ENCODE measurements at places on chromosomes 13 and 19.

GRCh38 chr19:40689339-40690049 lies 957 bp downstream of the NUMBL start:
- no peak for DNase-seq

DNA sequence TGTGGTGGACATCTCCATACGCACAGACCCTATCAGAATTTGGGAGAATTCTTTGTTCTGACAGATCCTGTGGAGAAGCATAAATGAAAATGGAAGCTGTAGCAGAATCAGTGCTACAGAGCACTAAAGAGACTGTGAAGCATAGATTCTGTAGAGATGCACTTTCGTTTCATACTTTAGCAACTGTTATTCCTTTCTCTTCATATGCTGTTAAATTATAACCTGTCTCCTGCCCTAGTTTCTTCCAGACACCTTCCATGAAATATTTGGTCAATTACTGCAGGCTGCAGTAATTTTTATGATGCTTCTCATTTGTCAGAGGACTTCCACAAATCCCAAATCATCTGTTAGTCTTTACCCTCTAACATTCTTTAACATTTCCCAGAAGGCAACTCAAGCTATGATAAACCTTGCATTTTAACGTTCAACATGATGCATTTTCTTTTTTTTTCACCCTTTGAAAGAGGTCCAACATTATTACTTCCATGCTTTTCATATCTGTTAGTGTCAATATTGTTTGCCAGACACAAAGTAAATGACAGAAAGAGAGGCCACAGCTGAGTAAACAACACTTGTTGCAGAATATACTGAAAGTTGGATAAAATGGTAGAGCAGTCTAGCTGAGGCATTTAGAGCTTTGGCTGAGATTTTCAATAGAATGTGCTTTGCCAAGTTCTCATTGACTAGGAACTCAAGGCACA lies 412.7 kb downstream of the LMO7 start:
- DNase-seq = no peak

GRCh38 chr19:17113127-17113785 lies 37.7 kb downstream of the MYO9B start:
- no peak for DNase-seq

DNA sequence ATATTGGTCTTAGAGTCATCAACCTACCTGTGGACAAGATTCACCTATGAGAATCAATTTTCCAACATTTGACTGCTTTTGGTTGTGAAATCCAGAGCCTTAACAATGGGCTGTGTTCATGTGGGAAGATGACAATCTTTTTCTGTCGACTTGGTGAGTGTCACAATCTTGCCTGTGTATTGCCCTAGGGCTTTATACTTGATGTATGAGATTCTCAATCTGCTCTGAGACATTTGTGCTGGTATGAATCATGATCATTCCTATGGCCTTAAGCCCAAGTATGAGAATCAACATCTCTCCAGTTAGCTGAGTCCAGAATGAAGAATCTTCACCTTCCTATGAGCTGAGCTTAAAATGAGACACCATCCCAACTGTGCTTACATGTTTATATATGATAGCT lies 68.7 kb downstream of the ZNF726 start:
- DNase-seq = no peak

- no peak for DNase-seq
Observed at GRCh38 chr19:677201-677600, 1.0 kb downstream of the FSTL3 start.

- no peak for DNase-seq
Observed at GRCh38 chr13:94346261-94347019, 133.0 kb downstream of the DCT start.

DNA sequence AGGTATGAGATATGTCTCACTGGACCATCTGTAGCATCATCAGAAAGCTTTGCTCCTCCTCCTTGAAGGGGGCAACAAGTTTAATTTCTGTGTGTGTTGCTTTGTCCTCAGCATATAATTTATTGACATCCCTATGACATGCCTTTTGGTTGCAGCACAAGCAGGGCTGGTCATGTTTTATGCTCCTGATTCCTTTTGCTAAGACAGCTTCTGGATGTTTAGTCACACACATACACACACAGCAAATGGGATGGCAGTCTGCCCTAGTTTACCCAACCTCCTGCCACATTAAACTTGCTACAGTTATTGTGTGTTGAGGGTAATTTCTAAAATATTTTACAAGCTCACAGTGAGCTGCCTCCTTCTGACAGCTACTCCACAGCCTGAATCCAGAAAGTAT lies 217.9 kb upstream of the RXFP2 start:
- no peak for DNase-seq

DNA sequence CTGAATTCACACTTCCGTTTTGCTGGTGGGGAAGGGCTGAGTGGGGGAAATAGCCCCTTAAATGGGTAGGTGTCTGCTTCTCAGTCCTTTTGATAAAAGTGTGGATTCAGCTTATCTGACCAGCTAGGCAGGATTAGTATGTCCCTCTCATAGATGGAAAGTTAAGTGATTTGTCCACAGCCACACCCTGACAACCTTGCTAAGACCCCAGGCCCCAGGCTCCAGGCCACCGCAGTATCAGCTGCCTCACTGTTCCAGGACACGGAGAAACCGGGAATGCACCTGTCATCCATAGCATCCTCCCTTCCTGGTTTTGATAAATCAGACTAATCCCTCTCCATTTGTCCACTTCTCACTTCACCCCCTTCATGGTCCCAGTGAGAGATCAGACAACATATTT lies 197.7 kb downstream of the USP12 start:
- no peak for DNase-seq

- DNase-seq = no peak
Observed at GRCh38 chr19:3880471-3881271, at the start of gene ATCAY. Gene ATCAY, plus strand, starts transcription at chr19:3880685. Its CDS starts 5,083 bp downstream, at chr19:3885768.

- no peak for DNase-seq
Observed at GRCh38 chr19:56108447-56109195, 12.5 kb downstream of the ZNF787 start.

DNA sequence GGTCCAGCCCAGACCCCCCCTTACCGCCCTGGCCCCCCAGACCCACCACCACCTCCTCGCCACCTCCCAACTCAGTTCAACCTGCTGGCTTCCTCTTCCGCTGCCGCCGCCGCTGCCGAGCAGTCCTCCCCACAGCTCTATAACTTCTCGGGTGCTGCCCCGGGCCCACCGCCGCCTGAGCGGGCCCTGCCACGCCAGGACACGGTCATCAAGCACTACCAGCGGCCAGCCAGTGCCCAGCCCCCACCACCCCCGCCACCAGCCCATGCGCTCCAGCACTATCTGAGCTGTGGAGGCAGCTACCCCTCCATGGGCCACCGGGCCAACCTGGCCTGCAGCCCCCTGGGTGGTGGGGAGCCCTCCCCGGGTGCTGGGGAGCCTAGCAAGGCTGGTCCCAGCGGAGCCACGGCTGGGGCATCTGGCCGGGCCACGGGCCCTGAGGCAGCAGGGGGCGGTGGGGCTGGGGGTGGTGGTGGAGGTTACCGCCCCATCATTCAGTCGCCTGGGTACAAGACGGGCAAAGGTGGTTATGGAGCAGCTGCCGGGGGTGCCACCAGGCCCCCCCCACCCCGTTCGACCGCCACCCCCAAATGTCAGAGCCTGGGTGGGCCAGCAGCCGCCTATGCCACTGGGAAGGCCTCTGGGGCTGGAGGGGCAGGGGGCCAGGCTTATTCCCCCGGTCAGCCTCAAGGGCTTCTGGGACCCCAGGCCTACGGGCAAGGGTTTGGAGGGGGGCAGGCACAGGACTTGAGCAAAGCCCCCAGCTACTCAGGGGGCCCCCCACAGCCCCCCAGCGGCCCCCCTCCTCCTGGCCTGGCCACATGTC lies 4.2 kb downstream of the PRR12 start:
- DNase-seq = no peak

DNA sequence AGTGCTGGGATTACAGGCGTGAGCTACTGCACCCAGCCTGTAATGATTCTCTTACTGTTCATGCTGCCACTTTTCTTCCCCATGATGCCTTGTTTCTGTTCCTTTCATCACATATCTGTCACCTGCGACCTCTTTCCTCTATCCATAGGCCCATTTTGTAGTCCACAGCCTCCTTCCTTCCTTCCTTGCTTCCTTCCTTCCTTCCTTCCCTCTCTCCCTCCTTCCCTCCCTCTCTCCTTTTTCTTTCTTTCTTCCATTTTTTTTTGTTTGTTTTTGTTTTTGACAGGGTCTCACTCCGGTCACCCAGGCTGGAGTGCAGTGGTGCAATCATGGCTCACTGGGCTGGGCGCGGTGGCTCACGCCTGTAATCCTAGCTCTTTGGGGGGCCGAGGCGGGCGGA lies 4.2 kb downstream of the GYS1 start:
- no peak for DNase-seq

DNA sequence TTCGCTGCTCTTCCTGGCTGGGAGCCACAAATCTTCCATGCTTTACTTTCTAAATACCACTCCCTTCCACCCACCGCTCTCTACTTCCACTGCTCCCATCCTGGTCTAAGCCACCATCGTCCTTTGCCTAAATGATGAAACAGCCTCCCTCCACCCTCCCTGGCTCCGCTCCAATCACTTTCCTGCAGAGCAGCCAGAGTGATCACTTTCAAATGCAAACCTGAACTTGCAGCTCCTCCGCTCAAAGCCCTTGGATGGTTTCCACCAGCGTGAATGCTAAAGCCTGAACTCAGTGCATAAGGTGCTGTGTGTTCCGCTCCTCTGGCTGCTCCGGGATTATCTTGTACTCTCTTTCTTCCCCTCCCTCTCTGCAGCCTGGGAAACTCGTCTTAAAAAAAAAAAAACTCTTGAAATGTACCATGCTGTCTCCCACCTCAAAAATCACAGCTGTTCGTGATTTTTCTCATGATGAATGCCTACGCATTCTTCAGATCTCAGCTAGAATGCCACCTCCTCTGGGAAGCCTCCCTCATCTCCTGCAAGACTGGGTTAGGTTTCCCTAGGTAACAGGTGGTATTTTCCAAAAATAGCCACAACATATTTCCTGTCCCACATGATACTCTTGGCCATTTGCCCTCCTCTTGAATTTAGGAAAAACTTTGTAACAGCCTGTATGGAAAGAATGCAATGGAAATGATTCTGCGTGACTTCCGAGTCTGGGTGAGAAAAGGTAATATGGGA lies 3.7 kb upstream of the SIN3B start:
- DNase-seq = no peak

- DNase-seq = no peak
Observed at GRCh38 chr13:19910336-19911072, 47.1 kb upstream of the ZMYM5 start.

DNA sequence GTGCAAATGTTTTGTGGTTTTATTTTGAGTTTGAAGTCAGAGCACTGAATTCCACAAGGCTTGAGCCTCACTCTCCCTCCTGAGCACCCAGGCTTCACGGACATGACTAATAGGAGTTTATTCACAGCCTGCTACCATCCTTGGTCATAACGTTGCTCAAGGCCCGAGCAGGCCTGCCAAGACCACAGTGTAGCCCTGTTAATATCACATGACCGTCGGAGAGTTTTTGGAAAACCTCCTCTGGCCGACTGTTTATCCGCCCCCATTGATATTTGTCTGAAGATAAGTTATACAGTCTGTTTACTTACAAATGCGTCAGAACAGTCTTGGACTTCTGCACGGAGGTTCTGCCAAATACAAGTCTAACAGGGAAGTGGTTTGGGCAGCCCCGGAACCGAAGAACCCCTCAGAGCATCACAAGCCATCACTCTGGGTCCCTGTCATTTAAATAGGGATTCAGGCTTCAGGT lies 89.9 kb downstream of the COL4A2 start:
- no peak for DNase-seq

DNA sequence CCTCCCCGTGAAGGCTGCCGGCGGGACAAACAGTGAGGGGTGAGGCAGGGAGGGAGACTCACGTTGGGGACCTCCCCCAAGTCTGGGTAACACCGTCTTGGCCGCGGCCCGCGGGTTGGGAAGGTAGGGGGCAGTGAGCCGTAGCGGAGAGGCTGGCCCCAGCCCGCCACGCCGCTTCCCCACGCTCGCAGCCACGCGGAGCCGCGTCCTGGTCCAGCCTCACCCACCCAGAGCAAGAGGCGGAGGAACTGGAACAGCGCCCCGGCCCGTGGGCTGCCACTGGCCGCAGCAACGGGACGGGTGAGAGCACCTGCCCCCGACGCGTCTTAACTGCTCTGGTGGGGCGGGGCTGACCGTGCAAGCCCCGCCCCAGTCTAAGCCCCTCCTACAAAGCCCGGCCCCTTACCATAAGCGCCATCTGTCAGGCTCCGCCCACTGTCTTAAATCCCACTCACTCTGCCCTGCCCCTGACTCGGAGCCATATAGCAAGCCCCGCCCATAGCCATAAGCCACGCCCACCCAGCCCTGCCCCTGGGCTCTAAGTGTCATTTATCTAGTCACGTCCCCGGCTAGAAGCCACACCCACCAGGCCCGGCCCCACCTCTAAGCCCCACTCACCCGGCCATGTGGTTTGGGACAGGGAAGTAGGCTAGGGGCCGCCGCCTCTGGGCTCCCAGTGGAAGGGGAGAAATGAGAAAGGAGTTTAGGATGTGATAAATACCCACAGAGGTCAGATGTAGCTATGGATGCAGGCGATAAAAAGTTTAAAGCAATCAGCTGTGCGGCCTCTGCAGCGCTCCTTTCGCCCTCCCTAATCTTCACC lies 2.1 kb upstream of the CCL25 start:
- peak; percentile 69 for DNase-seq

DNA sequence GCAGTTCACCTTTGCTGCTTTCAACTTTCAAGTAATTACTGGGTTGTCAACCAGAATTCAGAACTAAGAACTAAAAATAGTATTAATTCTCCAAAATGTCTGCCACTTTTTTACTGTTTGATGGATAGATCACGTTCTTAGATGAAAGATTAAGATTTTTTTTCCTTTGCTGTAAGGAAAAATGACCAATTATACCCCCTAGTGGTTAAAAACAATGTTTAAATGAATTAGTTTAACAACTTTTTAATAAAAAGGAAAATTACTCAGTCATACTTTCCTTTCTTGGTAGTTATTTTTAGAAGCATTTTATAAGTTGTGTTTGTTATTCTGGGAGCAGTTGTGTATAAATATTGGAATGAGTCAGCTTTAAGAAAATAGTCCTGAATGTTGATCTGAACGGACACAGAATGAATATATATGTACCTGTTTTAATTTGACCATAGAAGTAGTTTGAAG lies 4.6 kb downstream of the TM9SF2 start:
- no peak for DNase-seq

- no peak for DNase-seq
Observed at GRCh38 chr19:57248646-57249045, 8.2 kb downstream of the ZNF805 start.

DNA sequence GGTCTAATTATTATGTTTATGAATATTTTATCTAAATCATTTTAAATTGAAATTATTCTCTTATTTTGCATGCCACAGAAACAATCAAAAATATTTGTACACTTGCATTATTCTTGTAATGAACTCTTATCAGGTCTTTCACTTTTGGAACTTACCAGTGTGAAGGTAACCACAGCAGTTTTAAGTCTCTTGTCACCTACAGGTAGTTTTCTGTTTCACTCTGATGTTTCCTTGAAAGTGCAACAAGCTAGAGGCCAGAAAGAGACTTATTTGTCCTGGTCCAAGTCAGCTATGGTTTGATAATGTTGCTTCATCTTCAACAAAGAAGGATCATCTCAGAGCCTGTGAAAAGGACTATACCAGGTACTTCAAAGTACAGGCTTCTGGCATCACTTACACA lies 133.4 kb upstream of the NBEA start:
- DNase-seq = no peak
